ENCODE measurements at places on chromosomes 12 and 14.
A peak's percentile ranks its signal among the peaks of the same experiment; 100 is the strongest.

DNA sequence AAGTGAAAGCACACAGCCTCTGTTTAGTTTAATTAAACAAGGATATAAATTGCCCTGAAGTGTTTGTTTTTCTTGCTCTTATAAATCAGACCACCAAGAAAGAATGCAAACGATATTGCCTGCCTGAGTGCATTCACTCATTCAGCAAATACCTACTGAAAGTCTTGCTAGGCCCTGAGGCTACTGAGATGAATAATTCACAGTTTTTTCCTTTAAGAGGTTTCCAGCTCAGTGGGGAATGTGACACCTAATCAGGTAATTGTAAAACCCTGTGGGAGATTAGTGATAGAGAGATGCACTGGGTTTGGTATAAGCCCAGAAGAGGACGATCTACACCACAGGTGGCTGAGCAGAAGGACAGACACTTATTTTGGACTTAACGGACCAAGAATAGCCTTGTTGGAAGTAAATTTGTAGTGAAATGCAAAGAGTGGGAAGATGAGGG, 151.4 kb downstream of the SLC35F4 start:
- DNase-seq = peak; percentile 95

- no peak for DNase-seq
These were observed 79.1 kb downstream of the KCNK13 start for GRCh38 chr14:90140956-90141316.

DNA sequence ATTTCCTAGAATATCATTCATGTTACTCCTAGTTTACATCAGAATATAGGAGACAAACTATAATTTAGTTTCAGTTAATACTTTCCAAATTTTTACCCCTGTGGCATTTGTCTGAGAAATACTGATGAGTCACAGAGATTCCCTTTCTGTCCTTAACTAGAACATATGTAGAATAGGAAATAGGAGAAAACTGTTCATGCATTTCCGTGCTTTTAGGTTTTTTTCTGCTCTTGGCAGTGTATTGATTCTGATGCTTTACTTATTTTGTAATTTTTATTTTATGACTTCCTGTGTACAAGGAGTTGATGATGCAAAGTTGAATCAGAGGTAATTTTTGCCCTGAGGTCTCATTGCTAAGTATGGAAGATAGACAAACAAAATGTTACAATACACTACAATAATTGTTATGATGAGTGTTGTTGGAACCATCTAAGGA, 23.0 kb downstream of the MNAT1 start:
- DNase-seq = no peak

DNA sequence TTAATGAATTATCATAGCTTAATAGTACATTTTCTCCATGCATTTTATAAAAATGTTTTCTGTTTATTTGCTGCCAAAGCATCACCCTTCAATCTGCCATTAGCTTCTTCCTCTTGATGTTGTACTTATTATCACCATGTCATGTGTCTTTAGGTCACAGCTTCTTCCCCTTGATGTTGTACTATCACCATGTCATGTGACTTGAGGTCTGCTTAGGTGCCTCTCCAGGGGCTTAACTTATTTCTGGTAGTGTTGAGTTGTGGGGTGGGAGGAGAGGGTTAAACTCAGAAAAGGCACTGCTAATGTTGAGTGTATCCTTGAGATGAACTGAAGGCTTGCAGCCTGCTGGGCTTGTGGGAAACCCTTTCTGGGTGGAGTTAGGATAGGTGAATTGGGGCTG, 87.8 kb downstream of the DAAM1 start:
- DNase-seq = no peak

- no peak for DNase-seq
These were observed 24.5 kb downstream of the SSH1 start for GRCh38 chr12:108832730-108833354.

DNA sequence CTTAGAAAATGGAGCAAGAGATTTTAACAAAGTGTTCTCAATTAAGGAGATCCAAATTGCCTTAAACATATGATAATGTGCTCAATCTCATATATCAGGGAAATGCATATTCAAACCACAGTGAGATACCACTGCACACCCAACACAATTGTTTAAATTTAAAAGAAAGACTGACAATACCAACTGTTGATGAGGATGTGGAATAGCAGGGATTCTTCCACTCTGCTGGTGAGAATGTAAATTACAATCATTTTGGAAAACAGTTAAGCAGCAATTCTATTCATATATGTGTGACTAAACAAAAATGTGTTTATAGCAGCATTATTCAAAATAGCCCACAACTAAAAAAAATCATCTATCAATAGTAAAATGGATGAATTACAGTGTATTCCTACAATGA, 144.2 kb downstream of the KICS2 start:
- DNase-seq = no peak

GRCh38 chr14:33567023-33567728, 383.7 kb downstream of the EGLN3 start:
- DNase-seq = no peak

DNA sequence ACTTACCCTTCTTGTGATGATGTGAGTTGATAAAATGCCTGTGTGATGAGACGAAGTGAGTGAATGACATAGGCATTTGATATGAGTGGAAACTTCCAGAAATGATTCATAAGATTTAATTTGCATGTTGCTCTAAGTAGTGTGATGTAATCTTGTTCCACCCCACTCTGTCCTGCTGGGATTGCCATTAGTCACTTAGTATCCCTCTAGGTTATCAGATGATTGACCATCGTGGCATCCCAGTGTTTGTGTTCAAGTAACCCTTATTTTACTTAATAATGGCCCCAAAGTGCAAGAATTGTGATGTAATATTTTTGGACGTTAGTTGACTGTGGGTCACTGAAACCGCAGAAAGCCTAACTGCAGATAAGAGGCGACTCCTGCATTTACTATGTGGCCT, 214.4 kb upstream of the DIO2 start:
- DNase-seq = no peak

DNA sequence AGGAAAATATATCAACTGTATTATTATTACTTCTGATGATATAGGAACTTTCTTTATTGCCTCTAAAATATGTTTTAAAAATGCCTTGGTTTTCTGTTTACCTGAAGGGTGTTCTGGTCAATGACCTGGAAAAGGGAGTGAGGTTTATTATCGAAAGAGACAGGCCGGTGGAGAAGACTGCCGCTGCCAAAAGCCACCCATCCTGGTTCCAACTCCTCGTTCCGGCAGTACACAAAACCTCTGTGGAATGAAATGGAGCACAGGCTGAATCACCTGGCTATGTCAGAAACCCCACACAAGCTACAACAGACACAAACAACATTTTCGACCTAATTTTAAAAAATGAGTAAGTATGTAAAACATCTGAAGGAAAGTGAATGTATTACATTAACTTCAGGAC, 73.6 kb downstream of the HECTD4 start:
- DNase-seq = no peak

- DNase-seq = peak; percentile 76
These were observed 19.6 kb downstream of the LGMN start for GRCh38 chr14:92728759-92729364.

DNA sequence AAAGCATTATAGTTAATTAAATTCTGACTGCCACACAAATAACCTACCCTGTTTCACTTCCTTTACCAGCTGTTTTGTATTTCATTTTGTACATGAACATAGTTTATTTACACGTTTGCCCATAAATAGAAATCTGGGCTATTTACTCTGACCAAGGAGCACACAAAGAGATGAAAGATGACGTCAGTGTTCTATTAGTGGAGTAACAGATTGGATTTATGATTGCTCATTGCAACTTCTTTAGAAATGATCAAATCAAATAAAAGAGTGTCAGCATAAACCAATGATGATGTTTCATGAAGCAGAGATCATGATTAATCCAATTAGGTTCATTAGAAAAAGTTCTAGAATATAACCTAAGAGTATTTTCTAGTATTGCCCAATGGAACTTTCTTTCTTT, 12.0 kb upstream of the RTL1 start:
- DNase-seq = no peak

DNA sequence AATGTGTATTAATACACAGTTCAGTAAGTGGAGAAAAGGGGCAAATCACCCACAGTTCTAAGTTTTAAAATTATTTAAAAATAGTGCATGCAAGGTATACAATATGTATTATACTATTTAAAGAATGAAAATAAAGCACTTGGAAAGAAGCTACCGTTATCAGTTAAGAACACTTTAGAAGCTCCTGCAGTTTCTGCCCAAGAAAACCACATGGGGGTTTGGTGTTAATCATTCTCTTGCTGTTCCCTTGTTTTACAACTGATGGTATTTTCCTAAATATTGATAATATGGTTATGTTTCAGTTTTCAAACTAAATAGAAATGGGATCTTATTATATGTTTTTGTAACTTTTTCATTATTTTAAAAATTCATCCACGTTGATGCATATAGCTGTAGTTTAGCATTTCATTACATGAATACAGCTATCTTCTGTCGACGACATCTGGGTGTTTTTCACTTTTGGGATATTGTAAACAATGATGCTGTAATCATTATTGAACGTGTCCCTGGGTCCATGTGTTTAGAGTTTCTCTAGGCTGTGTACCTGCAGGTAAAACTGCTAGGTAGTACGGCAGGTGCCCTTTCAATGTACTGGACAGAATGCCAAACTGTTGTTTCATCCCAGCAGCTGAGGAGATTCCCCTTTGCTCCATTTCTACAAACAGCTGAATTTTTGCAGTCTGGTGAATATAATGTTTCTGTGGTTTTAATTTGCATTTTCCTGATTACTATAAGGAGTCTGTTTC, 64.1 kb downstream of the APPL2 start:
- no peak for DNase-seq

Data from DMS79 (cell line).